SHP77 (cell line): ENCODE measurements at places on chromosomes 1 and 21.

DNA sequence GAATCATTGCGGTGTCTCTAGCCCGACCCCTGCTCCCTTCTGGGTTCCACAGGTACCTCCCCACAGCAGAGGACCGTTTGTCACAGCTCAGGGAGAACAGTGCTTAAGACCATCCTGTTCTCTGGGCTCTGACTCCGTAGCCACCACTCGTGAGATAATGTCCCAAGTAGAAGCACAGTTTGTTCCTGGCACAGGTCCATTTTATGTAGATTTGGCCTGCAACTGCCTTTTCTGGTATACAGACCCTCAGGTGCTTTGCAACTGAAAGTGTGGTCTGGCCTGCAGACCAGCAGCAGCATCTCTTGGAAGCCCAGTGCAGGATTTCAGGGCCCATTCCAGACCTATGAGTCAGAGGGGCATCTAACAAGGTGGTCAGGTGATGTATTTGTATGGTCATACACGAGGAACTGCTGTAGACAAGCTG is 28.4 kb upstream of the TMEM125 start:
- no peak for DNase-seq

- no peak for DNase-seq
Observed at GRCh38 chr1:209526137-209526536, 57.4 kb upstream of the CAMK1G start.

DNA sequence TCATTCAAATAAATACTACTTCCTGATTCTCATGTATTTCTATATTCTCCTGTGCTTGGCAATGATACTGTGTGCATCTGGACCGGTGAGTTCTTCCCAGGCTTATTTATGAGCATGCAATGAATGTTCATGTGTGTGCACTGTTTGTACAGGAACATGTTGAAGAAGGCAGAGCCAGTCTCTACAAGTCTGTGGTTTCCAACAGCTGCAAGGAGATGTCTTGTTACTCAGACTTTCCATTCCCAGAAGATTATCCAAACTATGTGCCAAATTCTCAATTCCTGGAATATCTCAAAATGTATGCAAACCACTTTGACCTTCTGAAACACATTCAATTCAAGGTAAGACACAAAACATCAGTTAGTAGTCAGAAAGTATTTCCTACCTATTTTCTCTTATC is 19.1 kb downstream of the FMO1 start:
- DNase-seq, result no peak

DNA sequence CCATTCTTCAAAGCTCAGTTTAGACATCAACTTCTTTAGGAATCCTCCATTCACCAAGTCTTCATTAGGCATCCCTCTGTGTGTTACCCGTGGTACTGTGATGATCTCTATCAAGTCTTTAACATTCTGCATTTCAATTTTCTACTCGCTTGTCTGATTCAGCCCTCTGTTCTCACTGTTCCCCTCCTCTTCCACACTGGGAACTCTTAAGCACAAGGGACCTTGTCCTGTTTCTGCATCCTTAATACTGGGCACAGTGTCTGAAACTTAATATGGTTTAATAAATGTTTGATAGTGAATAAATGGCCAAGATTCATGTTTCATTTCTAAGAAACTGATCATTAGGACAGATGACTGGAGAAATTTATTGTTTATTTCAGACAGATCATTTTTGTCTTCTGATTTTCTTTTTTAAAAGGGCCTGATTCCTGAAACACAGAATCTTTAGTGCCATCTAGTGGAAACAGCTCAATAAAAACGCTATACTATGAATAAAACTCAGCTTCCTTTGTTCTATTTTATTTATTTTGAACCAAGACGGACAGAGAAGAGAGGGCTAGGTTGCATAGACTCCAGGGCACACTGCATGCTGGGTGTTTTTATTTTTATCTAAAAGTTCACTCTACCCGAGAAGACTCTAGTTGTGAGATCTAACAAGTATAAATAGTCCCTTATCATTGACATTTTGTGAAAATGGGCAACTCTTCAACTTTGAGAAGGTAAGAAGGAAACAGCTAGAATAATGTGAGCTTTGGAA is 7.0 kb upstream of the TRIM45 start:
- DNase-seq, result peak; percentile 12

GRCh38 chr1:239493811-239494414 is 107.5 kb downstream of the CHRM3 start:
- DNase-seq, result no peak

- no peak for DNase-seq
Observed at GRCh38 chr21:39119891-39120290, 63.4 kb downstream of the PSMG1 start.

DNA sequence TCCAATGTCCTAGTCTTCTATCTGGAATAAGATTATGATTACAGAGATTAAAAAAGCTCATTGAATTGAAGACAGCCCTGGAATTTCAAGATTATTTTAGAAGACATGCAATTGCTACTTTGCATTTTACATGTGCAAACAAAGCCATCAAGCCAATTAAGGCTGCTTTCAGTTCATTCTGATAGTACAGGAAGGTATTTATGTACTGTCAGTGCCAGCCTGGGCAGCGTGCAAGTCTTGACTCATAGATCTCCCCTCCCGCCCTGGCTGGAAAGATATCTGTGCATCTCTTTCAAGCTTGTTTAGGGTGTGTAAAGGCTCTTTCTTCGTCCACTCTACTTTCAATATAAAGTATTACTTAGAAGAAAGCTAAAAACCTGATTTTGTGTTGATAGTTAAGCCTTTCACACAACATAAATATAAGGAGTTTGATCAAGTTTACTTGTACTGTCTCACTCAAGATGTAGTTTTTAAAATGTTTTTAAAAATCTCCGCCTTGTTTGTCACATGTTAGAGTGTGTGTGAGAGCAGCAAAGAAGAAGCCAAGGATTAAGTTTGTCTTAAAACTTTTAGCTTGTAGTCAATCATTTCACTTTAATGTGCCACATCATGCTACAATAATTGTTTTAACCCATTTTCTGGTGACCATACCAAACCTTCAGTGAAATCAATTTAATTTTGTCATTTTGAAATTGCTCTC is 13.6 kb upstream of the LYPLAL1 start:
- no peak for DNase-seq

DNA sequence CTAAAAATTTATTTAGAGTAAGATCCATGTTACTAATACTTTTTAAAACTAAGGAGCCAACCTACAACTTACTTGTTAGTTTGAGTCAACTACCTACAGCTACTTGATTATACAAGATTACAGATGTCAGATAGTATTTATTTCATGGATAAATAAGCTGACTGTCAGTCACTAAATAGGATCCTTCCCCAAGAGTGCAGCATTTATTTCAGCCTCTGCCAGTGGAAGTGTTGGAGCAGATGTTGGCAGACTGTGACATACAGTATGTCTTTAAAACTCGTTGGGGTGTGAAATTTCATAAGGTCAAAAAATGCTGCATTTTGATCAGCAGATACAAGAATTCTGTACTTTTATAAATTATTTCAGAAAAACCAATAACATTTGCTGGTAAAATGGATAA is 156.2 kb downstream of the AKT3 start:
- DNase-seq, result no peak

- no peak for DNase-seq
Observed at GRCh38 chr1:170520601-170521000, 11.4 kb upstream of the GORAB start.

DNA sequence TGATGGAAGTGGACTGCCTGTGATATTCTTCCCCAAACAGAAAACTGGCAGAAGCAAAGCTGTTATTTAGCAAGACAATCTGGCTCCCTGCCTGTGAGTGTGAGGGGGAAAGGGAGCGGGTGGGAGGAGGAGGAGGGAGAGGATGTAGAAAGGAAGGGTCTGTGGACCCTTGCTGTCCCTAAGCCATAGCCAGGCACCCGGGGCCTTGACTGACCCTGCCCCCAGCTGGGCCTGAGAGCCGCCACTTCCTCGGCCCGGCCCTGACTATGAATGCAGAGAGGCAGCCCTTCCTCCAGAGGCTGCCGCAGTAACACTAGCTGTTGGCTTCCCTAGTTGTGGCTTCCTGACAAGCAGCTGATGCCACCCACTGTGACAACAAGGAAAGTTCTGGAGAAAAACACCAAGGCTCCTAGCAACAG is 13.9 kb downstream of the PLA2G2F start:
- no peak for DNase-seq

- no peak for DNase-seq
Observed at GRCh38 chr1:246035060-246035541, 472.0 kb downstream of the SMYD3 start.

DNA sequence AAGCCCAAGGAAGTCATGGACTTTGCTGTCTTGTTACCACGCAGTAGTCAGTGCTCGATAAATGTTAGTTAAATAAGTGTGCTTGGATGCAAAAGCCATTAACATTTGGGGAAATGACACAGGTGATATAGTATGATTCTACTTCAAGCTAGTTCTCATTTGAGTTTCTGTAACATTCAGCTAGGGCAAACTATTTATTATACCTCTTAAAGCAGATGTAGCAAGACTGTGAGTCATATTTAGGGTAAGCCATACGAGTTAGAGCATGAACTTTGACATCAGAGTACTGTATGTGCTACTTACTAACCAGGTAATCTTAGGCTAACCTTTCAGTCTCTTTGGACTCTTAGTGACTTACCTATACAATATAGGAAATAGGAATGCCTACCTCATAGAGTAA is 21.0 kb downstream of the CLCA4 start:
- no peak for DNase-seq

- DNase-seq, result no peak
Observed at GRCh38 chr1:244680667-244681066, 27.7 kb downstream of the DESI2 start.

GRCh38 chr1:22210176-22210575 is 67.3 kb upstream of the WNT4 start:
- DNase-seq, result no peak

GRCh38 chr1:70847013-70847412 is 200.6 kb downstream of the PTGER3 start:
- DNase-seq, result no peak

DNA sequence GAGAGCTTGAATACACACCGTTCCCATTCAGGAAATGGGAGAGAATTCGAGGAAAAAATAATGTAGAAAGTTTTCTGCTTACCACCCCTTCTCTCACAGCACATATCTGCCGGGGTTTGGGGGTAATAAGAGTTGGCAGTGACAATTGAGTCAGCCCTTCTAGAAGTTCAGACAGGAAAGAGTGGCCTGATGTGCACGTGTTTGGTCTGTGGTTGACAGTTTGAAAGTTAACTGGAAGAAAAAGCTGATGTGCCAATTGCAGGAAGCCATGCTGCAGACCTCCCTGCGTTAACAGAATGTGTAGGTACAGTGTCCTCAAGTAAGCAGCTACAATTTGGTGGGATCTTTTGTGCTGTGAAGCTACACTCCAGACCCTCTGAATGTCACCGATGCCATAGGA is 50.9 kb downstream of the DHX9 start:
- DNase-seq, result no peak

- DNase-seq, result no peak
Observed at GRCh38 chr1:32764826-32765569, 52.2 kb downstream of the YARS1 start.

- peak; percentile 94 for DNase-seq
Observed at GRCh38 chr1:206705191-206705590, 20.5 kb downstream of the MAPKAPK2 start.

- no peak for DNase-seq
Observed at GRCh38 chr1:191453487-191453886, 704.8 kb upstream of the RGS18 start.

- DNase-seq, result no peak
Observed at GRCh38 chr1:57422271-57423134, 1.4 kb downstream of the DAB1 start.

DNA sequence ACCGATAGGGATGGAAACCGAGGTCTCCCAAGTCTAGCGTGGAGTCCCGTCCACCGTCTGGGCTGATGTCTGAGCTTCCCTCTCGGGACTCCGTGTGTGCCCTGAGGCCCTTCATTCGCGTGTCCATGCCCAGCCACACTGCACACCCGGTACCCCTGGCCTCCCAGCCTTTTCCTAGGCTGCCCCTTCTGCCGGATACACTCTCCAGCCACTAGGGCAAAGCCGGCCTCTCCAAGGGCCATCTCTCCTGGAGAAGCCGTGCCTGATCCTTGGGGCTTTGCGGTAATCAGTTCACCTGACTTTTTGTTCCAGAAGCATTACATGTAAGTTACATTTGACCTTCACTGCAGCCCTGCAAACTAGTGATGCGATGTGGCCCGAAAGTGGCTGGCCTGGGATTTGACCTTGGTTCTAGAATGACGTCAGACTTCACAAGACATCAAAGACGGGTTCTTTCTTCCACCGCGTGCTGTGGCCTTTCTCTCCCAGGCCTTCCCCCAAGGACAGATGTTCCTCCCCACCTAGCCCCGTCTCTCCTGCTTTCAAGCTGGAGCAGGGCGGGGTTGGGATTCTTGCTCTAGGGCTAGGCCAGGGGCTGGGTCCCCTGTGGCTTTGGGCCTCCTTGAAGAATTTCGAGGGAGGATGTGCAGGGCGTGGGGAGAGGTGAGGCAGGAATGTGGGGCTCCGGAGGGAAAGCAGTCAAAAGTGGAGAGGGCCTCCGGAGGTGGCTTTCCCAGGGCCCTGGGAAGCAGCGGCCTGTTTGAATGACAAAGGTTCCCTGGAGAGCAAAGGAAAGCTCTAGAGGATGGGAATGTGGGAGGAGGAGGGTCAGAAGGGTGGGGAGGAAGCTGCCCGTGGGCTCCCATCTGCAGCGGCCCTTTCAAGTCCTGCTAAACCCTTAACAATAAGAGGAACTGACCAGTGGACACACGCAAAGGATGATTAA is 49.7 kb upstream of the SLC2A1 start:
- no peak for DNase-seq

DNA sequence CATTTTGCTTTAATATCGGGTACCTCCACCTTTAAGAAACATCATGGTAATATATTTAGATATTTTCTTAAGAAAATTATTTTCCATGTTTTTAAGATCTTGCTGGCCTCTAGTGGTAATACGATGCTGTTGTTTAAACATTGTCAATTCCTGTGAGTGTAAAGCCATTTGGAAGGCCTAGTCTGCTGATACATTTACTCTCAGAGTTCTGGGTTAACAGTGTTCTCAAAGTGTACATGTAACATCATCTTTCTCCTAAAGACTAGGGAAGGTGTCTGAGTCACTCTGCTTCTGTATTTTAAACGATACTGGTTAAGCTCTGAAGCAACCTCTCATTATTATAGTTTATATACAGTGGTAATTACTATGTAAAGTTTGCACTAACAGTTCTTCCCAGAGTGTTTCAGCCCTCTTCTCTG is 189.1 kb downstream of the RASAL2 start:
- DNase-seq, result no peak
